ENCODE measurements at places on chromosomes 5 and 9.

DNA sequence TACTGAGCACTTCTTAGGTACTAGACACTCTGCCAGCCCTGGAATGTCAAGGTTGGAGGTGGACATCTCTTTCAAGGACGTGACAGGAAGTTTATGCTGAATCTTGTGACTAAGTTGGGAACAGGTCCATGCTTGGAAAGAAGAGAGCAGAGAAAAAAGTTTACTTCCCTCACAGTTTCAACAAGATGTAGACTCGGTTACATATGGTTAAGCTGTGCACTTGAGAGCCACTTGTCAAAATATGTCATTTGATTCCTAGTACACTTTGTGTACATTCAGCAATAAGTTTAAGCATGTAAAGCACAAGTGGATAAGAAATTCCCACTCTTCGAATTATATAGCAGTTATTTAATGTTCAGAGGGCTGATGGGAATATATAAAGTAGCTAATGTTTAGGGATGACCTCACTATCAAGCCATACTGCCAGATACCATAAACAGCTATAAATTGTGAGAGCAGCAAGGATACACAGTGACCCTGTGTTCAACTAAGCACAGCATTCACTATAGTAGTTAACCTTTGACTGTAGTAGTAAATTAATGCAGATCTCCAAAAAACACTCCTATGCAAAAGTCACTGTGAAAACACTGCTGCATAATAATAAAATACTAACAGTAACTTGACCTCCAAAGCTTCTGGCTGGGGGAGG, 1944.6 kb upstream of the WWC1 start:
- DNase-seq, result no peak

GRCh38 chr9:69945671-69946141, 97.9 kb upstream of the MAMDC2 start:
- DNase-seq, result no peak

- DNase-seq, result no peak
Measured at GRCh38 chr9:111038331-111039230, at the start of gene LPAR1. LPAR1 (minus strand) TSS chr9:111038470; CDS start chr9:110972117, 66,353 bp downstream.

- no peak for DNase-seq
Measured at GRCh38 chr5:147467973-147468508, 41.8 kb downstream of the DPYSL3 start.

- no peak for DNase-seq
Measured at GRCh38 chr9:107375651-107376369, 92.7 kb downstream of the RAD23B start.

- DNase-seq, result no peak
Measured at GRCh38 chr5:170554521-170555267, 50.9 kb downstream of the KCNIP1 start.

GRCh38 chr9:77725820-77726219, 77.7 kb upstream of the GNA14 start:
- no peak for DNase-seq

DNA sequence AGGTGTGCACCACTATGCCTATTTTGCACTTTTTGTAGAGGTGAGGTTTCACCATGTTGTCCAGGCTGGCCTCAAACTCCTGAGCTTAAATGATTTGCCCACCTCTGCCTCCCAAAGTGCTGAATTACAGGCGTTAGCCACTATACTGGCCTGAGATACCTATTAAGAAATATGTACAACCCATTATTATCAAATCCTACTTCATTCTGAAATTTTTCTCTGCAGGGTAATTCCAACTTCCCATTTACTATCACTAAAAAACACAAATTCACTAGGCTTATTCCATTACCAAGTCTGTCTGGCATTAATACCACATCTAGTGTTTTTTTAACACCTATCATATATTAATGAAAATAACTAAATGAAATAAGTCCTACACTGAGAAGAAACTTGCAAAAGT, 18.2 kb downstream of the PPP2CA start:
- no peak for DNase-seq

GRCh38 chr9:14347406-14348122, 33.6 kb upstream of the NFIB start:
- no peak for DNase-seq

- DNase-seq, result peak; percentile 96
Measured at GRCh38 chr5:93078082-93079038, 502.7 kb downstream of the NR2F1-AS1 start.

DNA sequence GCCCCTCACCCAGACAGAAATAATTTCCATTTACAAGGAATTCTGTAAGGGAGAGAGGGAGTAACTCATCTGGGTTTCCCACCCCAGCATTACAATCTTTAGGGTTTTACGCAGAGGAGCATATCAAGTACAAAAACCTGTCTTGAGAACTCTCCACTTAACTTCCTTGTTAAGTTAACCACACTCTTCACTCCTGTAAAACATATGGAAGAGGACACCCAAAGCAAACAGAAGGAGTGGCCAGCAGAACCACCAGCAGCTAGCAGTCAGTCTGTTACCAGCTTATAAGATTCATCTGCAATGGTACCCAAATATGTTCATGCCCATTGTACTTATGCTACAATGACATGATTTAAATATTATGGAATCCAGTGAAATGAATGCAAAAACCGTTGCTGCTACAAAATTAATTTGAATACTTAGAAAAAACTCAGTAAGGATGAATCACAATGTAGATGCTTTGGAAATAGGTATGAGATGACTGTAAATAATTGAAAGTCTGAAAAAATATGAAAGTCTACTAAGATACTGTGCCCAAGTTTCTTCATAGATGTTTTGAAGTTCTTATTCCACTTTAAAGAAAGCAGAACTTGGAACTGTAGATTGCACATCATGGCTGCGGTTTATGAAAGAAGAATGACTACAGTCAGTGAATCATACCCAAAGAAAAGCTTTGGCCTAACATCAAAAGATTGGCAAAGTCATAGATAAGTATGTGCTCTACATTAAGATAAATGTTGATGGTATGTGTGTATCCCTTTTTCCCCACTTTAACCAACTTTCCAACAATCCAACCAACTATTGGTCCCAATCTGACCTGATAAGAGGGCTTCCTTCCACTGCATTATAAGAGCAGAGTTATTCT, 233.6 kb downstream of the ACTL7B start:
- DNase-seq, result peak; percentile 73

DNA sequence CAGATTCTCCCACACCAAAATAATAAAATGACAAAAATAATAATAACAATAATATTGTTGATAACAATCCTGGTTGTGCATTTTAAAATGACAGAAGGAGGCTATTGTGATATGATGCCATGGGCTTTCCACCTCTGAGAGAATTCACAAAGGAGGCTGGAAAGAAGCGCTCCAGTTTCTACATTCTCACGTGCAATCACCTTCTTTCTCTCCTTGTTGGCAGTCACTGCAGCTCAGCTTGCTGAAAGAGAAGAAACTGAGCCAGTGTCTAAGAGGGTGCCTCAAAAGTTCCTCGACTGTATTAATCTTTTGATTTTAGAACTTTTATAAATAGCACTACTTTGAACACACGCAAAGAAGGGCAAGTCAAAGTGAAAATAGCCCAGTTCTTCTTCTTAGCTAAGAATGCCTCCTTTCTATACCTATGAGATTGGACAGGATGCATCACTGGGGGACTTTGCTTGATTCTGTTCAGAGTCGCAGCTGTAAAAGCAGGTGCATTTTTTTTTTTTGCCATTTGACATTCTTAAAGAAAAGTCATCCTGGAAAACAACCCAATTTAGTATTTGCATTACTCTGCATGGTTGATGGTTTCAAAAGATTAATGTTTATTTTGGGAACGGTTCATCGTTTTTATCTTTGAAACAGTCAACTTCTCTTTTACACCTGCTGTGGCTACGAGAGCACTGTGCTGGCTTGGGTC, 12.4 kb upstream of the SUB1 start:
- DNase-seq, result no peak

DNA sequence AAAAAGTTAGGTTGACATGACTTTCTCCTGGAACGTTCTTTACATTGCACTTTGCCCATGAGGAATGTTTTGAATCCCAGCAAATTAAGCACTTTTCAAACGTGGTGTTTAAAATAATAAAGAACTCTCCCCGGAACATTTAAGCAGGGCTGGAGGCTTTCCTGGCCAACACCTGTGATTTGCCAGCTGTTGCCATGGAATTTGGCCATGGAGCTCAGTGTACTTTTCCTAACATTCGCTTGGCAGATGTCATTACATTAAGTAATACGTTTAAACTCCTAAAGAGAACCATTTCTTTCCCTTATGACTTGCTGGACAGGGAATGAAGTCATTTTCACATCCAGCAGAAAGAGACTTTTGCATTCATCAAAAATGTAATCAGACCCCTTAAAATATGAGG, 146.1 kb downstream of the GAS1 start:
- DNase-seq, result no peak

GRCh38 chr5:10538789-10539686, 24.8 kb upstream of the ANKRD33B start:
- DNase-seq, result no peak

DNA sequence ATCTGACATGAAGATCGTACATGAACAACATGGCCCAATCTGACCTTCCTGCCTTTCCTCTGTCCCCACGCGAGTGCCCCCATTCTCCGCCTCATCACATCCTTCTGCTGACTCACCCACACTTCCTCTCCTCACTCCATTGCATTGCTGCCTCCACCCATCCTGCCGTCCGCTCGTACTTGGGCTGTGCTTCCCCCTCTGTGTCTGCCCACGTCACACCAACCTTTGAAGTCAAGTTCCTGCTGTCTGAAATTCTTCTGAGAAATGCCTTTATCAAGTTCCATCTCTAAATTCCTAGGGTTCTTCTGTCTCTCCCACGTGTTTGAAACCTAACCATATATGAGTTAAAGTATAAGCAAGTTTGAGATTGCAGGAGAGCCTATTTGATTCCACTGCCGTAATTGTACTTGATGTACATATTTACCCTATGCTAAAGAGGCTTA, 18.0 kb upstream of the STARD4 start:
- no peak for DNase-seq

DNA sequence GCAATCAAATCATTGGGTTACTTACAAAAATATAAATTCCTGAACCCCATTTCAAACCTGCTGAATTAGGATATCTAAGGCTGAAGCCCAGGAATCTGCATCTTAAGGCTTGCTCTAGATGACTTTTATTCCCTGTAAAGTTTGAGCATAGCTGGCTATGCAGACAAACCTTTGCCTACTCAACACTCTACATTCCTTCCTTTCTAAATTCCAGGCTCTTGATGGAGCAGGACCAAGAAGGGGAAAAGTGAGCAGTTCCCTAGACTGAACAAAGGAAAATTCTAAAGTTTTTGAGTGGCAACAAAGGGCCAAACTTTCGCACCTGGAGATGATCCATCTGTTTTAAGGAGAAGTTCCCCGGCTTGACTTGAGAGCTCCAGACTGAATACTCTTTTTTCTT, 9.8 kb upstream of the ADRA1B start:
- DNase-seq, result no peak

DNA sequence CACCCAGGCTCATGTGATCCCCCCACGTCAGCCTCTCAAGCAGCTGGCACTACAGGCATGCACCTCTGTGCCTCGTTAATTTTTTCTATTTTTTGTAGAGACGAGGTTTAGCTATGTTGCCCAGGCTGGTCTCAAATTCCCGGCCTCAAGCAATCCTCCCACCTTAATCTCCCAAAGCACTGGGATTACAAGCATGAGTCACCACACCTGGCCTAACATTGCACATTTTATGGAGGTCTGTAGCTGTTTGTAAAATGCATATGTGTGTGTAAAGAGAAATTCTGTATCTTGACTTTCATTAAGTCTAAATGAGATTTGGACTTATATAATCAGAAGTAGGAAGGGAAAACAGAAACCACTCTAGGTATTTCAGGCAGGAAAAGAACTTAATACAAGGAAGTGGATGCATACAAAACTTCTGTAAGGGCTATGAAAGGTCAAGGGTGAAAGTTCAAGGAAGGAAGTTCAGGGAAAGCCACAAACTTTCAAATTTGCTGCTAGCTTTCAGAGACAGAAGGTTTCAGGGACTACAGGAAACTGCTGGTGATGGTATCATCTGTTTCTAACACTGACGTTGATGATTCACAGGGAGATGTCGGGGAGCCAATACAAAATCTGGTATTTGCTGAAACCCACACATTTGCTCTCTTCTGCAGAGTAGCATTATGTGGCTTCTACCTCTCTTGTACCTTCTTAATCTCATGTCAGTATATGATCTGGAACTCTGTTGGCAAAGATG, 209.4 kb downstream of the PIK3R1 start:
- no peak for DNase-seq

GRCh38 chr5:60340326-60340725, 359.6 kb downstream of the DEPDC1B start:
- DNase-seq, result no peak

DNA sequence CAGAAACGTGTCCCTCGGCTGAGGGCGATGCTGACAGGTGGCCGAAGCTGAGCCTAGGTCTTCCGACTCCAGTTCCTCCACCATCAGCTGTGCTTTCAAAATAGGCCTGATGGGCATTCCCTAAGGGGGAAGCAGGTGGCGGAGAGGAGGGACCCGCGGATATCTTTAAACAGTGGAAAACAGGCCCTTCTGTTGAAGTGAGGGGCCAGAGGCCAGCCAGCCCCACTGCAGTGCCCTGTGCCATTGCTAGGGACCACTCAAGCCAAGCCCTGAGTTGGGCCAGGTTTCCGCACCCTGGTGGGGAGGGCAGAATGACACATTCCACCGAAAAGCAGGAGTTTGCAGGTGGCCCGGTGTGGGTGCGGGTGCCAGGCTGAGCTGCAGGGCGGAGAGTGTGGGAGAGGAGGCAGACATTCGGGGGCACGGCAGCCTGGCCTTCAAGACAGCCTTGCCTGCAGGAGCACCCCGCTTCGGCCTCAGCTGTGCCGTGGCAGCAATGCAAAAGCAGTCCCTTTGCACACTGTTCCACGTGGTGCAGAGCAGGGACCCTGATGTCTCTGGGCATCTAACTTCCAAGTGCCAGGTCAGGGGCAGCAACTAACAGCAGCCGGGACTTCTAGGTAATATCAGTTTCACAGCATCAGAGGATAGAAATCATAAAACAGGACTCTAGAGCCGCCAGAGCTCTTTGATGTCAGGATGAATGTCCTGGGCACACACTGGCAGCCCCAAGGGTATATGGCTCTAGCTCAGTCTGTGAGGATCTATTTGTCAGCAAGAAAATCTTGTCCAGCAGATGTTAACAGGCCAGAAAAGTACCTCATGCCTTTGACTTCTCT, 17.2 kb downstream of the HNRNPH1 start:
- DNase-seq, result no peak

DNA sequence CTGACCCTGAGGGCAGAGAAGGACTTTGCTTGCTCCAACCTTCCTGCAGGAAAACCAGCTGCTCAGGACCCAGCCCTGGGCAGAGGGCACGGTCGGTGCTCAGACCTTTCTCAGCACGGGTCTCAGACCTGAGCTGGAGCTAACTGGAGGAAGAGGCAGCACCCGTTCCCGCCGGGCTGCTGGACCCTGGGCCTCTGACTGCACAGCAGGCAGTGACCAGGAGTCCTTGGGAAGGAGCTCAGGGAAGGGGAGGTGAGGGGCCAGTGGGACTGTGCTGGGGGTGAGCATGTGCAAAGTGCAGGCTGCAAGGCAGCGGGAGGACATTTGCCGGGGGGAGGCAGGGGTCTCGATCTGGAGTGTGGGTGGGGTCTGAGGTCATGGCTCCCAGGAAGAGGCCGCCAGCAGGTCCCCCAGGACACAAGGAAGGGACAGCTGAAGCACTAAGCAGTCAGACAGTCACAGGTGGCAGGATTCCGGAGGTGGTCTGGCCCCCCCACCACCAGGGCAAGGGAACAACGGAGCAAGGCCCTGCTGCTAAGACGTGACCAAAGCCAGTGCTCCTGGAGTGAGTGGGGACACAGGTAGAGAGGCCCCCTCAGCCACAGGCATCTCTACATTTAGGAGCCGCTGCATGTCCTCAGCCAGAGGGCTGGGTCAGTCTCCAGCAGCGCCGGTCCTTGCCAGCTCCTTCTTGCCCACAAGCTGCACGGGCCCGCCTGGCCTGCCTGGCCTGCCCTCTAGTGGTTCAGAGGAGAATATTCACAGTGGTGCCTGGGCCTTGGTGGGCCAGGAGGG, 4.8 kb upstream of the DPM2 start:
- no peak for DNase-seq

Data from AG09309 (cell line).